Gastroesophageal sphincter (tissue), 4 donors: ENCODE measurements at places on chromosomes 11 and 22. TPM values are rescaled to one million over a fixed set of nuclear protein-coding genes. Genes with fewer than 3 reads are reported as not detected.

GRCh38 chr22:35781898-35782297, 64.2 kb downstream of the APOL5 start:
- no peak for ATAC-seq

DNA sequence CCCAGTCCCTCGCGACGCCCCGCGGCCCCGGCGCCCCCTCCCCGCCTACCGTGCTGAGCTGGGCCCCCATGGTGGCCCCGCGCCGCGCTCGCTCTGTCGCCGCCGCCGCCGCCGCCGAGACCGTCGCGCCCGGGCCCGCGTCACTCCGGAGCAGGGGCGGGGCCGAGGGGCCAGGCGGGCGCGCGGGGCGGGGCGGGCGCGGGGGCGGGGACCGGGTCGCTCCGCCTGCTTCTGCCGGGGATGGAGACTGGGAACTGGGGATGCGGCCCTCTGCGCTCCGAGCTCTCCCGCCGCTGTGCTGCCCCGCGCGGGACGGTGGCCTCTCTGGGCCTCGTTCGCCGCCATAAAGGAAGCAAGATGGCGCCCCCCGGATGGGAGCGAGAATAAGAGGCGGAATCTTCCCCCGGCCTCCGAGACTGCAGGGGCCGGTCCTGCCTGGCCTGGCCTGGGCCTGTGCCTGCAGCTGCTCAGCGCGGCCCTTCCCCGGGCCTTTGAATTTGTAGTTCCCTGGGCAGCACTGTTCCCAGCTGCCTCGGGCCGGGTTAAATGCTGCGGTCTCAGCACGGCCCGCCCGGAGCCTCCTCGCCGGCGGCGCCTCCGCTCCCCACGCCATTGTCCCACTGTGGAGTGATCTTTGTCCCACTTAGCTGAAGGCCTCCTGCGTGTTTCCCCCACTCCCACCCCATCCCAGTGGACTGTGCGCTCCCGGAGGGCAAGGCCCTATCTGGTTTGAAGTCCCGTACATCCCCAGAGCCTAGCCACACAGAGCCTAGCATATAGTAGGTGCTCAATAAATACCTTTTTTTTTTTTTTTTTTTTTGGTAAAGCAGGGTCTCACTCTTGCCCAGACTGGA, at the start of gene CYB5R3:
Gene CYB5R3 (minus strand): TSS at position 147 of the 854 bp plus-strand sequence. CDS start 77 bp downstream, at position 70.
- ATAC-seq = peak; percentile 91

- ATAC-seq = no peak
Observed at GRCh38 chr11:77547863-77548551, 41.7 kb upstream of the AQP11 start.

Gene SPA17
- total RNA-seq = 8.9 TPM

Gene MUC2
- total RNA-seq = 0.08 TPM

Gene PRG2
- not detected for total RNA-seq
